ENCODE measurements at places on chromosomes 16 and 17. TPM values are rescaled to one million over a fixed set of nuclear protein-coding genes. Genes with fewer than 3 reads are reported as not detected.
A peak's percentile ranks its signal among the peaks of the same experiment; 100 is the strongest.

The SNX20 gene
- not detected for total RNA-seq

The CDR2L gene
- 30.9 TPM for total RNA-seq

The PLEKHH3 gene
- total RNA-seq: 26.2 TPM

The SLC5A11 gene
- total RNA-seq: 0.95 TPM

The MGAT5B gene
- 8.9 TPM for total RNA-seq

The CA7 gene
- 0.68 TPM for total RNA-seq

The SAP30BP gene
- total RNA-seq: 119 TPM

The FOXN1 gene
- 0.48 TPM for total RNA-seq

The CCDC43 gene
- total RNA-seq: 54.8 TPM

The FBXO39 gene
- not detected for total RNA-seq

The SLC12A3 gene
- total RNA-seq: 0.73 TPM

DNA sequence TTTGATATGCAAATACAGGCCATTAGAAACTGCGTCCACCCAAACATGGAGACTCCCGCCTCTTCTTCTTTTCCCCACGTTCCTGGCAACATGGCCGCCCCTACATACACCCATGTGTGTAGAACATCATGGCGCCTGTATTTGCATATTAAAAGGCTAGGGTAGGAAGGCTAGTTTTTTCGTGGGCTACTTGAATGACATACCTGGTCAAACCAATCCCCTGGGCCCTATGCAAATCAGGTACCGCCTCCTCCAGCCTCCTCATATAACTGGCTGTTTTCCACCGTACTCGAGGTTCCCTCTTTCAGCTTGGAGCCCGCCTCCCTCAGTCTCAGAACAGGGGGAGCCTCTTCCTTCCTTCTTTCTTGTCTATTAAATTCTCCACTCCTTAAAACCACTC lies 840 bp upstream of the CD300LB start:
- H3K27ac ChIP-seq: no peak overlapping the region
- H3K27me3 ChIP-seq: no peaks in the 10 kb centered on the region
- no peaks in the 10 kb centered on the region for H3K36me3 ChIP-seq
- H3K4me3 ChIP-seq: no peak overlapping the region

DNA sequence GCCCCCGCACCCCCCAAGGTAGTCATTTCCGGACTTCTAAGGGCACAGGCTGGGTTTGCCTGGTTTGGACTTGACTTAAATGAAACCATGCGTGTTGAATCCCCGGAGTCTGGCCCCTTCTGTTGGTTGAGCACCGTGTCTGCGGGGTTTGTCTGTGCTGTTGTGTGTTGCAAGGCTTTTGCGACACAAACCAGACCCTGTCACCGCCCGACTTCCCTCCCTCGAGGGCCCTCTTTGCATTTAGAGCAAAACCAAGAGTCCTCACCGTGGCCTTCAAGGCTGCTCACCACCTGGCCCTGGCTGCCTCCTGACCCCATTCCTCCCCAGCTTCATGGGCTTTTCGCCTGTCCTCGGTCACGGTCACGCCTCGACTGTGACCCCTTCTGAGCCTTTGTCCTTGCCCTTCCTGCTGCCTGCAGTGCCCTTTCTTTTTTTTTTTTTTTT lies 7.4 kb downstream of the CRISPLD2 start:
- H3K4me1 ChIP-seq: no peaks in the 10 kb centered on the region
- no peaks in the 10 kb centered on the region for H3K36me3 ChIP-seq
- H3K27me3 ChIP-seq: no peaks in the 10 kb centered on the region
- no peak overlapping the region for H3K4me3 ChIP-seq
- H3K27ac ChIP-seq: no peak overlapping the region

GRCh38 chr17:32596628-32597027 lies 109.8 kb downstream of the CDK5R1 start:
- H3K27me3 ChIP-seq: no peaks in the 10 kb centered on the region
- H3K4me1 ChIP-seq: no peaks in the 10 kb centered on the region
- H3K36me3 ChIP-seq: peaks cover 6% of the 10 kb centered on the region

DNA sequence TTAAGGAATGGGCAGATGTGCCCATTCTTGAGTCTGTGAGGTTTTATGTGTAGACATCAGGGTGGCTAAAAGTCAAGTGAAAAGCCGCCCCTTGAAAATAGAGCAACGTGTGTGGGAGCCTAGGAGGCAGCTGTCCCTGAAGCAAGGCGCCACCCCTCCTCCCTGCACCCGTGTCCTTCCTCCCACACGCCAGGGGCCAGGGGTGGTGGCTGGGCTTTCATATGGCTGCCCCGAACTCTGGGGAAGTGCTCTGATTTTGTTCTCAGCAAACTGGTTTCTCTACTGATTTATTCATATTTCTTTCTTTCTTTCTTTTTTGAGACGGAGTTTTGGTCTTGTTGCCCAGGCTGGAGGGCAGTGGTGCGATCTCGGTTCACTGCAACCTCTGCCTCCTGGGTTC lies 4.7 kb downstream of the ZNF750 start:
- H3K36me3 ChIP-seq: no peaks in the 10 kb centered on the region
- no peaks in the 10 kb centered on the region for H3K27me3 ChIP-seq
- peaks cover 12% of the 10 kb centered on the region for H3K4me1 ChIP-seq

- no peaks in the 10 kb centered on the region for H3K36me3 ChIP-seq
- no peak for DNase-seq
- no peak overlapping the region for H3K27ac ChIP-seq
- H3K4me3 ChIP-seq: no peak overlapping the region
- no peaks in the 10 kb centered on the region for H3K27me3 ChIP-seq
Observed at GRCh38 chr16:1159325-1159972, 6.5 kb downstream of the CACNA1H start.

GRCh38 chr17:76106703-76107102 lies 3.1 kb upstream of the EXOC7 start:
- peaks cover 28% of the 10 kb centered on the region for H3K4me1 ChIP-seq
- H3K27ac ChIP-seq: peak overlapping the region; percentile 22
- DNase-seq: no peak
- H3K36me3 ChIP-seq: no peaks in the 10 kb centered on the region

DNA sequence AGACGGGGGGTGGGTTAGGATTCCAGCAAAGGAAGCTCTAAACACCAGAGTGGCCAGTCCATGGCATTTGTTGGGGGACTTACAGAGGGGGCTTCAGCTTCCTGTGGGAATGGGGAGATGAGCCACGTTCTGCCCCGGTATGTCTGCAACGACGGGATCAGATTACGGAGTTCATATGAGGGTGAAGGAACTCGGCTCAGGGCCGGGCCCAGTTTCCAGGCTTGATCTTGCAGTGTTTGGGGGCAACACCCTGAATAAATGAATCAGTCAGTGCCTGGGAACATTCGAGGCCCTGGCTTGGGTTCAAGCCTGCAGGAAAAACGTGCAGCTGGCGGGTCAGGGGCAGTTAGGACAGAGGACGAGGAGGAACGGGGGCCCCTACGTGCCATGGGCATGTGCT lies 54.0 kb downstream of the JPH3 start:
- H3K36me3 ChIP-seq: no peaks in the 10 kb centered on the region
- H3K4me3 ChIP-seq: no peak overlapping the region
- no peaks in the 10 kb centered on the region for H3K4me1 ChIP-seq
- no peak overlapping the region for H3K27ac ChIP-seq

DNA sequence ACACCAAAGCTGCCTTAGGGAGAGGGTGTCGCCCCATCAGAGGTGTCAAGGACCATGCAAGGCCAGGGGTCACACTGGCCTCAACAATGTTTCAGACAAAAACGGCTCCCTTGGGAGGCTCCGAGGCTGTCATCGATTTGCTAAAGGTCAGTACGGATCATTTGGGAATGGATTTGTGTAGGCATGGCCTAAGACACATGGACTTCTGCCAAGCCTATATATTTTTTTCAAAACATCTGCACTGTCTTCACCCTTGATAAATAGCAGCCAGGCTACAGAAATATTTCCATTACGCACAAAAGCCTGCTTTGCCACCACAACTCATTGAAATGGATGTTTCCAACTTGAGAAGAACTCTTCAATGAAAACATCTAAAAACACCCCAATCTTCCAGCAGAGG lies 10.3 kb downstream of the CUEDC1 start:
- no peak for DNase-seq
- no peak overlapping the region for H3K27ac ChIP-seq
- H3K4me3 ChIP-seq: no peak overlapping the region
- no peaks in the 10 kb centered on the region for H3K36me3 ChIP-seq
- H3K4me1 ChIP-seq: peaks cover 38% of the 10 kb centered on the region
- H3K27me3 ChIP-seq: no peaks in the 10 kb centered on the region

GRCh38 chr17:1907216-1907631 lies 77.4 kb downstream of the RPA1 start:
- H3K27me3 ChIP-seq: no peaks in the 10 kb centered on the region
- no peak overlapping the region for H3K27ac ChIP-seq
- H3K4me1 ChIP-seq: peaks cover 17% of the 10 kb centered on the region
- no peak overlapping the region for H3K4me3 ChIP-seq
- DNase-seq: no peak
- no peaks in the 10 kb centered on the region for H3K36me3 ChIP-seq

GRCh38 chr17:39563476-39563875 lies 44.2 kb downstream of the NEUROD2 start:
- H3K27me3 ChIP-seq: no peaks in the 10 kb centered on the region
- H3K4me1 ChIP-seq: no peaks in the 10 kb centered on the region
- H3K4me3 ChIP-seq: no peak overlapping the region
- no peaks in the 10 kb centered on the region for H3K36me3 ChIP-seq
- DNase-seq: no peak

DNA sequence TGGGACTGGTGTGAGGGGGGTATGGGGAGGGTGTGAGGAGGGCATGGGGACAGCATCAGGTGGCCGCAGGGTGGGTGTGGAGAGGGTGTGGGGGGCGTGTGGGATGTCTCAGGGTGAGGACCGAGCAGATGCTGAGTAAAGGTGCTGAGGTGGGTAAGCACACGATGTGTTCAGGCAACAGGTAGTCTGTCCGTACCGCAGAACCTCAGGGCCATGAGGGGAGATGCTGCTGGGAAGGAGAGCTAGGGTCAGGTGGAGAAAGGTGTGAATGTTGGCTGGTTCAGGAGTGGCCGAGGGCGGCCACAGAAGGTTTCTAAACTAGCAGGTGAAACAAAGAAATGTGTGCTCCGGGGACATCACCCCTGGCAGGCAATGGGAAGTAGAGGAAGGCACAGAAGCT lies 80.0 kb upstream of the CDH5 start:
- no peak overlapping the region for H3K4me3 ChIP-seq
- no peaks in the 10 kb centered on the region for H3K36me3 ChIP-seq
- no peak overlapping the region for H3K27ac ChIP-seq
- H3K27me3 ChIP-seq: no peaks in the 10 kb centered on the region
- H3K4me1 ChIP-seq: no peaks in the 10 kb centered on the region

DNA sequence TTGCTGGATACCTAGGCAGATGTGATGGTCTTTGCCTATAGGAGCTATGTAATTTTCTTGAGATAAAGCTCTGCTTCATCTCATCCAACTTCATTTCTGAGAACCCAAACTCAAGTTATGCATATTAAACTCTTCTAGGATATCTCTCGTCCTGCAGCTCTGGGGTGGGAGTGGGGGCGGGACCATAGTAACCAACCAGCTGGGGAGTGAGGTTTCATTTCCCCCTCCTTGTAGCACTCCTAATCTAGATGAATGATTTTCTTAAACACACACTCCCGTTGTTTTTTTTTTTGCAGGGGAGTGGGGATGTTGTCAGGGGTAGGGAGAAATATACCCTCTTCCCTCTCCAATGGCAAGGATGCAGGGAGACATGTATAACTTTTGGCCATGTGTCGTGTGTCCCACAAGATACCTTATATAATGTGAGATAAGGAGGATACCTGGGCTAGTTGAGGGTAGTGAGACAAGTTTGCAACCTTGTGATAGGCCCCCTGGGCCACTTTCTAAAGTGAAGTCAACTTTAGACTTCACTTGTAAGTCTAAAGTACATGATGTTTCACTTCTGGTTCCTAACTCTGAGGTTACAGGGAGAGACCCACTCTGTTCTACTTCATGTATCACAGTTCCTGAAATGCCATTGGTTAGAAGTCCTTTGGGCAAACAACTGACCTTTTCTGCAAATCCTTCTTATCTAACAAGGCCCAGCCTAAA lies 10.5 kb upstream of the HEATR6 start:
- H3K27me3 ChIP-seq: no peaks in the 10 kb centered on the region
- DNase-seq: no peak
- no peaks in the 10 kb centered on the region for H3K4me1 ChIP-seq
- H3K4me3 ChIP-seq: no peak overlapping the region

DNA sequence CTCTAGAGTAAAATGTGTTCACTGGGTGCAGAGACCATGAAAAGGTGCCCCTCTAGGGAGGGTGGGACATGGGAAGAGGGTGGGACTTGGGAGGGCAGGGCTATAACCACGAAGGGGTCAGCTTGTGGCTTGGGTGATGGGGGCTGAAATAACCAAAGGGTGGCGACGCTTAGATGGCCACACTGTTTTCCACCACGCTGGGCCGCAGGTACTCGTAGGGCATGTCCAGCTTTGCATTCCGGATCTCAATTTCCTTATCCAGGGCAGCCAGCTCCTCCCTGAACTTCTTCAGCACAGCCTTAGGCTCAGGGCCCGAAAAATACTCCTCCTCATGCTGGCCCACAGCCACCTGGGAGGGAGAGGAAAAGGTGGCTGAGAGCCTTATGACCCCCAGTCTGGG lies 10.0 kb downstream of the ALOX15 start:
- no peaks in the 10 kb centered on the region for H3K27me3 ChIP-seq
- no peak overlapping the region for H3K27ac ChIP-seq
- no peak overlapping the region for H3K4me3 ChIP-seq
- H3K4me1 ChIP-seq: no peaks in the 10 kb centered on the region
- DNase-seq: no peak

GRCh38 chr17:83052241-83052564 lies 27.2 kb upstream of the METRNL start:
- H3K27me3 ChIP-seq: no peaks in the 10 kb centered on the region
- H3K4me3 ChIP-seq: peak overlapping the region; percentile 45
- DNase-seq: no peak
- H3K36me3 ChIP-seq: no peaks in the 10 kb centered on the region

- H3K27ac ChIP-seq: no peak overlapping the region
- no peak overlapping the region for H3K4me3 ChIP-seq
- H3K27me3 ChIP-seq: no peaks in the 10 kb centered on the region
- DNase-seq: peak; percentile 79
- H3K36me3 ChIP-seq: no peaks in the 10 kb centered on the region
Observed at GRCh38 chr17:39164675-39165143, 1.3 kb downstream of the ARL5C start.

GRCh38 chr17:14499976-14500375 lies 199.1 kb downstream of the HS3ST3B1 start:
- H3K36me3 ChIP-seq: no peaks in the 10 kb centered on the region
- H3K27me3 ChIP-seq: no peaks in the 10 kb centered on the region
- no peak overlapping the region for H3K27ac ChIP-seq
- no peak overlapping the region for H3K4me3 ChIP-seq

GRCh38 chr17:46745376-46745775 lies 73.1 kb downstream of the WNT3 start:
- H3K27ac ChIP-seq: no peak overlapping the region
- H3K36me3 ChIP-seq: no peaks in the 10 kb centered on the region
- H3K4me1 ChIP-seq: no peaks in the 10 kb centered on the region
- no peak overlapping the region for H3K4me3 ChIP-seq
- DNase-seq: no peak

DNA sequence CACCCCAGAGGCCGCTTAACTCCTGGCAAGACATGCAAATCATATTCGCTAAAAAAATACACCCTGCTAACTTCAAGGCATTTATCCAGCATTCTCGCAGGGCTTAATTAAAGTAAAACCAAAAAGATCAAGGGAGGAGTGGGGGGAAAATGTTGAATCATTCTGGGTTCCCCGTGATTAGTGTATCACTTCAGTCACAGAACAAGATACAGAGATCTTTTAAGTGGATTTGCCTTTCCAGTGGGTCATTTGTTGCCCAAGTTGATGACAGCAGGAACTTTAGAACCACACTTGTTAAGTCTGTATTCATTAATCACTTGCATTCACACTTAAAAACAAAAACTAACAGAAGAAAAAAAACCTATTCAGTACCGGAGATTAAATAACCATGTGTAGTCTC lies 17.3 kb downstream of the CRYBA1 start:
- H3K36me3 ChIP-seq: peaks cover 2% of the 10 kb centered on the region
- H3K27ac ChIP-seq: no peak overlapping the region
- no peak for DNase-seq
- no peaks in the 10 kb centered on the region for H3K27me3 ChIP-seq
- no peaks in the 10 kb centered on the region for H3K4me1 ChIP-seq

Measured in Caco-2 (cell line).